ENCODE measurements at places on chromosomes 16 and 17.
A peak's percentile ranks its signal among the peaks of the same experiment; 100 is the strongest.

DNA sequence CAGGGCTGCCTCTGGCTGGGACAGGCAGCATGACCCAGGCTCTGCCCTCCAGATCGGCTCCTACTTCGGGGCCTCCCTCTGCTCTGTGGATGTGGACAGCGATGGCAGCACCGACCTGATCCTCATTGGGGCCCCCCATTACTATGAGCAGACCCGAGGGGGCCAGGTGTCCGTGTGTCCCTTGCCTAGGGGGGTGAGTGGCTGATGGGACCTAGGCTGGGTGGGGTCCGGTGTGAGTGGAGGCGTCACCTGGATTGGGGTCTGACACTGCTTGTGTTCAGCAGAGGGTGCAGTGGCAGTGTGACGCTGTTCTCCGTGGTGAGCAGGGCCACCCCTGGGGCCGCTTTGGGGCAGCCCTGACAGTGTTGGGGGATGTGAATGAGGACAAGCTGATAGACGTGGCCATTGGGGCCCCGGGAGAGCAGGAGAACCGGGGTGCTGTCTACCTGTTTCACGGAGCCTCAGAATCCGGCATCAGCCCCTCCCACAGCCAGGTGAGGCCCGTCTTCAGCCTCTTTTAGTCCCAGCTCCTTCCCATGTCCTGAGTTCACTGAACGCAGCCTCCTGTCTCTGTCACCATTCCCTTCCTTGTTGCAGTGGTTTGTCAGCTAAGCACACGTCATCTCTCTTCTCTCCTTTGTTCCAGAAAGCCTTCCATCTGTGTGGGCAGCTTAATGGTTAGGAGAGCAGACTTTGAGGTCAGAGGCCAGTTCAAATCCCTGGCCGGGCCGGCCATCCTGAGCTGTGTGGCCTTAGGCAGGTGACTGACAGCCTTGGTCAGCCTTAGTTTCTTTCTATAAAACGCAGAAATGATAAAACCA lies 16.9 kb downstream of the COX6A2 start:
- no peak for DNase-seq

DNA sequence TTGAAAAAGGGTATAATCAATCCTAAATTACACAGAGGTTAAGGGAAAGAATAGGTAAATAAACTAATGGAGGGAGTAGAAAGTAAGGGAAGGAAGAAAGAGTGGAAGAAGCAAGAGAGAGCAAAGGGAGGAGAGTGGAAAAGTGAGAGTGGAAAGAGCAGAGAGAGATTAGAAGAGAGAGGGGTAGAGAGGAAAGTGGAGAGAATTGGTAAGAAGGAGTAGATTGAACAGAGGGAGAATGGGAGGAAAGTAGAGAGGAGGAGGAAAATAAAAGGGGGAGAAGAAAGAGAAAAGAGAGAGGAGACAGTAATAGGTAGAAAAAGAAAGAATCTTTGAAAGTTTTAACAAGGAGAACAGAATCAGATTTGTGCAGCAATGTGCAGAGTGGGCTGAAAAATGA lies 24.9 kb downstream of the TERB1 start:
- no peak for DNase-seq

GRCh38 chr16:33877-34647 lies 19.3 kb downstream of the POLR3K start:
- DNase-seq, result no peak

DNA sequence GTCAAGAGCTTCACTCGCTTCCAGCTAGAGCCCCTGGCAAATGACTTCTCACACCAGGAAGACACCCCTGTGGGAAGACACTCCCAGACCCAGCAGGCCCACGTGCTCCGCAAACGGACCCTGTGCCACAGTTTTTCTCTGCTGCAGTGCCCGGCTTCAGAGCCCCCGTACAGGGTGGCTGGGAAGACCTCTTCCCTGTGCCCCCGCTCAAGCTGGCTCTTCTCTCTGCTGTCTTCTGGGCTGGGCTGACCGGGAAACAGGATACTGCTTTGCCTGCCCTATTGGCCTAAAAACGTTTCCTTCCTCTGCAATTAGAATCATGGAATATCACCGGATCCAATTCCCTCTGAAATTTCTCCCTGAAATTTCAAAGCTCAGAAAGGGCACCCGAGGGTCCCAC lies 63.7 kb upstream of the CRHR1 start:
- no peak for DNase-seq

GRCh38 chr16:4917117-4917516 lies 19.8 kb downstream of the PPL start:
- DNase-seq, result no peak

DNA sequence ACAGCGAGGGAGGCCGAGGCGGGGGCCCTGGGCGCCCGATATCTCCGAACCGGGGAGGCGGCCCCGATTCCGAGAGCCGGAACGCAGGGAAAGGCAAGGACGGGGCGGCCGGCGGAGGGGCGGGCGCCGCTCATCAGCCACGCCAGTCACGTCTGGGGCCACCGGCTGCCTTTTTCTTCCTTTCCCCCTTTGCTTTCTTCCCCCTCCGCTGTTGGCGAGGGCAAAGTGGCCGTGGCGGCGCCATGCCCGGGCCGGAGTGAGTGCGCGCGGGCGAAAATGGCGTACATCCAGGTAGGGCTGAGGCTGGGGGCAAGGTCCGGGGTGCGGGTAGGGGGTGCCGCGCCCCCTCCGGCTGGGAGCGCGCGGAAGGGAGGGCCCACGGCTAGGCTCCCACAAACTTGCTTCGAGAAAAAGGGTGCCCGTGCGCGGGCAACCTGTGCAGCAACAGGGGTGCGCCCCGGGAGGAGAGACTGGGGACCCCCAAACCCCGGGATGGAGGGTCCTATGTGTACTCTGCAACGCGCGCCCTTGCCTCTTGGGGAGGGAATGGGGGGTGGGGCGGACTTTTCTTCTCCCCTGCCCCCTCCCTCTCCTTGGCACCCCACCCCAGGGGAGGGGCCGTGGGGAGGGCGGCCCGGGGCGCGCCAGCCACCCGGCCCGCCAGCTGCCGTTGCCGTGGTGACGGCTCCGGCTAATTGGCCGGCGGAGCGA lies 486 bp downstream of the SYT17 start:
- no peak for DNase-seq

DNA sequence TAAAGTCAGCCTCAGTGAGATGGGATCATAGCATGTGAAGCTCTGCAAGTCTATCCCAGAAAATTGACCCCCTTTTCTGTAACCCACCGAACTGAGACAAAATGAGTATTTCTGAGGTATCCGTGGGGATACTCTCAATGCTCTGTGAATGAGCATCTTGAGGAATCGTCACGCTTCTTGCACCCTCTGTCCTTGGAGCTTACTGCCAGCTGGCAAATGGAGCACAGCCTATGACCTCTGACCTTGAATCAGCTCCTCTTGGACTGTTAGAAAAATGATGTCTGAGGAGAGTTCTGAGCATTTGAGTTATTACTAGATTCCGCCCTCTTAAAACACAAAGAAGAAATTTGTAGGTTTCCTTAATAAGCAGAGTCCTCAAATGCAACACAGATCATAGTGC lies 342.1 kb downstream of the ZFHX3 start:
- no peak for DNase-seq

DNA sequence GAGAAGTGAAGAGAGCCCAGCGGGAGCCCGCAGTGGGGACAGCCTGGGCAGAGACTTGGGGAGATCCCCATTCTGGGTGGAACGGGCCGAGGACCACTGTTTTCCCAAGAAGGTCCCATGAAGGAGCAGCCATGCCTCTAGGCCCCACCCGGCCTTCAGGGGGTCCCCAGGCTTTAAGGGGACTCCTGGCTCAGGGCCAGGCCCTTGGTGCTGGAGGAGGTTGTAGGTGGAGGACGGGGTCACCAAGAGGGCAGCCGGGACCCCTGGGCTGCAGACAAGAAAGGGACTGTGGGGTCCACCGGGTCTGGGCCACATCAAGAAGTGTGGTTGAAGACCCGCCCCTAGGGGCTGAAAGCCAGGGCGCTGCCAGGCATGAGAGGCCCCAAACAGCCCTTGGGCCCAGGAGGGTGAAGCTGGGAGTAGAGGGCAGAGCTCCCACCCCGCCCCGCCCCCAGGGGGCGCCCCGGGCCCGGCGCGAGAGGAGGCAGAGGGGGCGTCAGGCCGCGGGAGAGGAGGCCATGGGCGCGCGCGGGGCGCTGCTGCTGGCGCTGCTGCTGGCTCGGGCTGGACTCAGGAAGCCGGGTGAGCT lies at the start of gene PRSS21:
PRSS21 (plus strand) TSS at position 487 of the 589 bp plus-strand sequence; CDS start at position 519, 32 bp downstream.
- no peak for DNase-seq

DNA sequence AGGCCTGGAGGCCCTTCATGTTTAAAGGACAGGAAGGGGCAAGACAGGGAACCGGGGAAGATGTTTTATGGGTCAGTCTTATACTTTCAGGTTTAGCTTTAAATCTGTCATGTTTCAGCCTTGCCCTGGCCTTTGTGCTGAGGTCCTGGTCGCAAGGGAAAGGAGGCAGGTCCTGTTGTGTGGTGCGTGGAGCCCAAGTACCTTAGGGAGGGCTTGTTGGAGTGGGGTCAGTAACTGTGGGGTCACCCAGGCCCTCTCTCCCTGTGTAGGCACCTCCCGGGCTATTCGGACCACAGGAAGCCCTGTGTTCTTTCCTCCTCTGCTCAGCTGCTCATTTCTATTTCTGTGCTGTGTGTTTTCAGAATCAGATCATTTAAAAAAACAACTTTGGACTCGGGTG lies 42.7 kb downstream of the MPRIP start:
- DNase-seq, result no peak

DNA sequence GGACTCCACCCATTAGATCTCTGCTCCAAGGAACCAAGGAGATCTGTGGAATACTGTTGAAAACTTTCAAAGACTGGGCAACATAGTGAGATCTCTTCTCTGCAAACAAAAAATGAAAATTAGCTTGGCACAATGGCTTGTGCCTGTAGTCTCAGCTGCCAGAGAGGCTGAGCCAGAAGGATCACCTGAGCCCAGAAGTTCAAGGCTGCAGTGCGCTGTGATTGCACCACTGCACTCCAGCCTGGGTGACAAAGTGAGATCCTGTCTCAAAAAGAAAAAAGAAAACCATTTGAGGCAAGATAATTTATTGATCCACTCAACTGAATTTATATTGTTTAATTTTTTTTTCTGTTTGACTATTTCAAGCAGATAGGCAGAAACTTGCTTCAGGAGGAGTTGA lies 54.8 kb downstream of the CHD9NB start:
- no peak for DNase-seq

DNA sequence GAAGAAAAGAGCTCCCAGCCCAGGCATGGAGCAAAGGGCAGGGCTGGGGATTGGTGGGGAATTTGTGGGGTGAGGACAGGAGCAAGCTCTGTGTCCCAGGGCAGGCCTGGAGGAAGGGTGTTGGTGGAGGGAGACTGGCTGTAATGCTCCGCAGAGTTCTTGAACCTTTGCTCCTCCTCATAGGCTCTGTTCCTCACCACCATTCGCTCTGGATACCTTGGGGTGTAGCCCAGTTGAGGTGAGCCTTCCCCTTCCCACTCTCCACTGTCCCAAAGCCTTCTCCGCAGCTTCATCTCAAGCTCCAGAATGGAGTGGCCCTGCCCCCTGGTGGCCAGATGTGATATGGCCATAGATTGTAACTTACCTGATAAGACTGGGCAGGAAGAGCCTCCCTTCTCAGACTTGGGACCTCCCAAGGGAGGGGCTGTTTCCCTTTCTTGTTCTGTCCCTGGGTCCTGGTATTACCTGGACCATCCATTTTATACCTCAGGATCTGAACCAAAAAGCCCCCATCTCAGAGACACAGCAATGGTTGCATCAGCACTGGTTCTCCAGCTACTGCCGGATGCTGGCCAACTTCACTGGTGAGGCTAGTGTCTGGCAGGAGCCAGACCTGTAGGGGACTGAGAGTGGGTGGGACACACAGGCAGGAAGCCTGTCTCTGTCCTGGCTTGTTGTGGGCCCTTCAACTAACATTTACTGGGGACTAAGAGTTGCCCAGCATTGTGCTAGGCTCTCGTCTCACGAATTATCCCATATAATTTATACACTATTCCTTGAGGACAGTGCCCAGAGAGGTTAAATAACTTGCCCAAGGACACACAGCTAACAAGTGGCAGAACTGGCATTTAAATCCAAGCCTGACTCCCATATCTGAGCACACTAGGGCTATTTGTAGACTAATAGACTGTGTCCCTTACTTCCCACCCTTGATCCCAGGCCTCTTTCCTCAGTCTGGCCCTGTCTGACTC lies 19.1 kb upstream of the STAC2 start:
- DNase-seq, result peak; percentile 86

DNA sequence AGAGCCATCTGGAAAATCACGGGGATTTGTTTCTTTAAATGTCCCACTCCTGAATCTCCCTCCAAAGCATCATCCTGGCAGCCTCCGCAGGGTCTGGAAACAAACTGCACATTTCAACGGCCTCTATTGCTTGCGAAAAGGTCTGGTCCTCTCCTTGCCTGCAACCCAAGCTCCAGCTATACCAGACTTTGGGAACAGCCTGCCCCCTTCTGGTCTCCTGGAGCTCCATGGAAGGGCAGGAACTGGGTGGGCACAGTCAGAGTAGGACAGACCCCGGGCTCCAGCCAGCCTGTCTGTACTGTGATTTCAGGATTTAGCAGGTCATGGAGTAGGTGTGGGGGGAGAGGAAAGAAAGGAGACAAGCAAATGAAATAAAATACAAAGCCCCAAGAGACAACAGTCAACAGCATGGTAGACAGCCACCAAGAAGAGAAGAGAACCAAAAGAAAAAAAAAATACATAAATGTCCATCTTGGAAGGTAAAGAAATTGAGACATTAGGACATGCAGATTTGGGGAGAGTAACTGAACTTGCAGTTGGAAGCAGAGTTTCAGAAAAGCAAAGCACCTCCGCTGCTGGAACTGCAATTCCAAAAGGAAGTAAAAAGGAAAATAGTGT lies 2.7 kb downstream of the XYLT1 start:
- DNase-seq, result no peak

DNA sequence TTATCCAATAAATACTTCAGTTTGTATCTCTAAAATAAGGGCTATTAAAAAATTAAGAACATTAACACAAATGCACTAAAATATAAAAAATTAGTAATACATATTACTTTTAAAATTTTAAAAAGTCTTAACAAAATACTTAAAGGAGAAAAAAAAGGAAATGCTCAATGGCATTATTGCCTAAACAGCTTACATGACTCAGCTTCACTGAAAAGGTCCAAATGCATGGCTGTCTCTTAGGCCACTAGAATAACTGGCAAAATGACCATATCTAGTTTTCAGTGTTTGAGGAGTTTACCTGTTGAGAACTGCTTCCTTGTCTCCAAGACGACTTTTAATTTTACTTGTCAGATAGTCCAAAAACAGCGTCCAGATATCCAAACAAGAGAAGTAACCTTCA lies 66.0 kb downstream of the XPO6 start:
- DNase-seq, result no peak

DNA sequence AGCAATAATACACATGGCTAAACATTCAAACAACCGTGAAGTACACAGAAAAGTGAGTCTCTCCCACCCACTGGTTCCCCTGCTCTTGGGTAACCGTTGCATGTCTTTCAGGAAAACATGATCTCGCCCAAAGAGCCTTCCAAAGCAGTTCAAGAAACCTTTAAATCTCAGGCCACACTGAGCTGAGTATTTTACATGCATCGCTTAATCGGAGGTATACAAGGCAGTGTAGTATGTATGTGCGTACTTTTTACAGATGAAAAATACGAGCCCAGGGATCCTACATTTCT lies 741 bp upstream of the DEXI start:
- no peak for DNase-seq

GRCh38 chr17:57485916-57486881 lies 229.9 kb downstream of the MSI2 start:
- DNase-seq, result no peak

Data from stimulated activated CD8-positive, alpha-beta memory T cell treated with anti-CD3 and anti-CD28 coated beads, Interleukin-7, amount 100 ng/mL, for 1 hour (primary cell).